Activated naive CD8-positive, alpha-beta T cell treated with anti-CD3 and anti-CD28 coated beads, Interleukin-2, amount 10 ng/mL, durations not matched to agents 7 days and 5 days (primary cell): ENCODE measurements at places on chromosomes 3 and 15. TPM values are rescaled to one million over a fixed set of nuclear protein-coding genes. Genes with fewer than 3 reads are reported as not detected.

DNA sequence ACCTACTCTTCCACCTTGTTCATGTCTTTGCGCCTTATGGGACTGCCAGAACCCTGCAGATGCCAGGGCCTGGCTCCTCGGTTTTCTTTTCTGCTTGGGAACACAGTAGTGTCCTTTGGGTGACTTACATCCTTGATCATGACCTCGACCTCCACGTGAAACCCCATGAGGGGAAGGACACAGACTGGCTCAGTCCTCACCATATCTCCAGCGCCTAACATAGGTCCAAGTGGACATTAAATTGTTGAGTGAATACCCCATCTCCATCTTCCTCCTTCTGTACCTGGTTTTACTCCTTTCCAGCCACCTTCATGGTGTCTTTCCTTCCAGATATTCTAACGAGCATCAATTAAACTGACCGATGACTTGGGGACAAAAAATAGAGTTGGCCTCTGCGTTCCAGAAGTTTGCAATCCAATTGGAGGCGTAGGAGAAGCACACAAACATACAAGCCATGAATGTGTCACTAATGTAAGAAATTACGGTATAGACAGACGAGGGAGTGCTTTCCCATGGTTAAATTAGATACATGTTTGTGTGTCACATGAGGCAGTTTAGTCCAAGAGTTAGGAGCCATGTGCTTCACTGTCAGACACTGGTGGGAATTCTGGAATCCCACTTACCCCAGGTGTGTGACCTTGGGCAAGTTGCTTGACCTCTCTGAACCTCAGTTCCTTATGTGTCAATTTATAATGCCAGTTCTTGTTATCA lies 907 bp upstream of the HERC1 start:
- peaks cover 31% of the 10 kb centered on the region for H3K4me1 ChIP-seq
- peaks cover 2% of the 10 kb centered on the region for H3K36me3 ChIP-seq
- peaks cover 17% of the 10 kb centered on the region for H3K27me3 ChIP-seq
- no peak for DNase-seq
- peak overlapping the region; percentile 91 for H3K27ac ChIP-seq

GRCh38 chr3:192577271-192577670 lies 150.1 kb downstream of the FGF12 start:
- H3K4me3 ChIP-seq: no peak overlapping the region
- H3K4me1 ChIP-seq: no peaks in the 10 kb centered on the region
- DNase-seq: no peak
- no peaks in the 10 kb centered on the region for H3K36me3 ChIP-seq

DNA sequence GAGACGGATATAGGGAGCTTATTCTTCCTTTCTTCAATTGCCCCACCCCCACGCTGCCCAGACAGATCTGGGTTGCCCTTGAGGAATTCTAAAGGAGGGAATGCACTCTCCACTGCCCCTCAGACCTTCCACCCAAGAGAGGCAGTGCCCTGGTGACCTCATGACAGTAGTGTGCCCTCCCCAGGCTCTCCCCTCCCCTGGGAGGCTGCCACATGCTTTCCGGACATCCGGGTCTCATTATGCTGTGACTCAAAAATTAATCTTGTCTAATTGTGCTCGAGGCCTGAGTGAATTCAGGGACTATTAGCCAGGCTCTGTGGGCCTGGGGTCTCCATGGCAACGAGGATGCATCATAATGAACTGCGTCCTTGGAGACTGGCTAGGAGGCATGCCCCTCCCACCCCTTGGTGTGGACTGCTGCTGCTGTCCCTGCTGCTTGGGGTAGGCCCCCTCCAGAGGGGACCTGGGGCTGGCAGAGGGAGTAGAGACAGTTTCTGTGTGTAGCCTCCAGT lies 20.8 kb downstream of the CORO2B start:
- H3K36me3 ChIP-seq: no peaks in the 10 kb centered on the region
- H3K27ac ChIP-seq: no peak overlapping the region
- no peaks in the 10 kb centered on the region for H3K4me1 ChIP-seq
- DNase-seq: no peak
- peaks cover 9% of the 10 kb centered on the region for H3K27me3 ChIP-seq

GRCh38 chr3:80350771-80351170 lies 583.0 kb upstream of the ROBO1 start:
- H3K27ac ChIP-seq: no peak overlapping the region
- no peaks in the 10 kb centered on the region for H3K4me1 ChIP-seq
- H3K4me3 ChIP-seq: no peak overlapping the region
- no peak for DNase-seq

DNA sequence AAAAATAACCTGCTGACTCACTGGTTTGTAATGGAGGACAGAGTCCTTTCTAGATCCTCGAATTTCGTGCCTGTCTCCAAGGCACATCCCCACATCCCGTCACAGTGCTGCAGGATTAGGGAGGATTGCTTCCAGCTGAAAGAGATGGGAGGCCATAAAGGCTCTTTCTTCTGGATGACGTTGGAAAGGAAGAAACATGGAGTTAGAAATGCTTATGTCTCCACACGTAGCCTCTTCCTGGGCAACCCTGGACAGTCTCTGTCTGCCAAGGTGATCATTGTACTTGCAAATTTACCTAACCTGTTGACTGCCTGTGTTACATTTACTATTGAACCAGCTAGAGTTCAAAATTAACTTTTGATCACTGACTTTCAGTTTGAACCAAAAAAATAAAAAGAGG lies 27.6 kb upstream of the VILL start:
- H3K27ac ChIP-seq: no peak overlapping the region
- no peak for DNase-seq
- H3K27me3 ChIP-seq: peaks cover 2% of the 10 kb centered on the region
- no peak overlapping the region for H3K4me3 ChIP-seq
- no peaks in the 10 kb centered on the region for H3K36me3 ChIP-seq

- DNase-seq: no peak
- H3K27me3 ChIP-seq: no peaks in the 10 kb centered on the region
- H3K36me3 ChIP-seq: peaks cover 34% of the 10 kb centered on the region
- H3K4me1 ChIP-seq: peaks cover 34% of the 10 kb centered on the region
These were observed 43.8 kb downstream of the MSL2 start for GRCh38 chr3:136152176-136152843.

DNA sequence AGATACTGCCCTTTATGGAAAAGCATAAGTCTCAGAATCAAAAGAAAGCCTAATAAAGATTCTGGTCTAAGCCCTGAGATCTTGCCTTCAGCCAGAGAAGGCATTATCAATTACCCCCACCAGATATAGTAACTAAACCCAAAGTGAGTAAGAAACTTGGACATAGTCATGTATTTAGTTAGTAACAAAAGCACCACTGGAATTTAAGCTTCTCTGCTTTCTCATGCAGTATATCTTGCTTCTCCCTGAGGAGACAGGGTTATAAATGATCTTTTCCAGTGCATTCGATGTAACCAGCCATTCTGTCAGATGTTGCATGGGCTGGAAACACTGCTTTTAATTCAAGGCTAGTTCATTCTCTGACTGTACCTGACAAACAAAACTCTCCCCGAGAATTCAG lies 946.7 kb downstream of the NAALADL2 start:
- no peaks in the 10 kb centered on the region for H3K36me3 ChIP-seq
- H3K27me3 ChIP-seq: no peaks in the 10 kb centered on the region
- no peak overlapping the region for H3K4me3 ChIP-seq
- no peaks in the 10 kb centered on the region for H3K4me1 ChIP-seq
- no peak for DNase-seq

DNA sequence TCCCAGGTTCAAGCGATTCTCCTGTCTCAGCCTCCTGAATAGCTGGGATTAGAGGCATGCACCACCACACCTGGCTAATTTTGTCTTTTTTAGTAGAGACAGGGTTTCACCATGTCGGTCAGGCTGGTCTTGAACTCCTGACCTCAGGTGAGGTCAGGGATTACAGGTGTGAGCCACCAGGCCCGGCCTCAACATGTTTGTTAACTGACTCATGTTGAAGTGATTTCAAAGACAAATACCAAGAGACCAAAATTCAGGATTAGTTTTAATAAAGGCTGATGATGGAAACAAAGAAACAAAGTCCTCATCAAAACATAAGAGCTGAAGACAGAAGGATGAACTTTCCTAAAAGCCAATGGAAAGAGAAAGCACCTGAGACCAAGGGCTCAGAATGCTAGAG lies 36.5 kb downstream of the SLC12A6 start:
- no peak for DNase-seq
- H3K4me1 ChIP-seq: peaks cover 14% of the 10 kb centered on the region
- H3K27me3 ChIP-seq: no peaks in the 10 kb centered on the region
- H3K27ac ChIP-seq: no peak overlapping the region

DNA sequence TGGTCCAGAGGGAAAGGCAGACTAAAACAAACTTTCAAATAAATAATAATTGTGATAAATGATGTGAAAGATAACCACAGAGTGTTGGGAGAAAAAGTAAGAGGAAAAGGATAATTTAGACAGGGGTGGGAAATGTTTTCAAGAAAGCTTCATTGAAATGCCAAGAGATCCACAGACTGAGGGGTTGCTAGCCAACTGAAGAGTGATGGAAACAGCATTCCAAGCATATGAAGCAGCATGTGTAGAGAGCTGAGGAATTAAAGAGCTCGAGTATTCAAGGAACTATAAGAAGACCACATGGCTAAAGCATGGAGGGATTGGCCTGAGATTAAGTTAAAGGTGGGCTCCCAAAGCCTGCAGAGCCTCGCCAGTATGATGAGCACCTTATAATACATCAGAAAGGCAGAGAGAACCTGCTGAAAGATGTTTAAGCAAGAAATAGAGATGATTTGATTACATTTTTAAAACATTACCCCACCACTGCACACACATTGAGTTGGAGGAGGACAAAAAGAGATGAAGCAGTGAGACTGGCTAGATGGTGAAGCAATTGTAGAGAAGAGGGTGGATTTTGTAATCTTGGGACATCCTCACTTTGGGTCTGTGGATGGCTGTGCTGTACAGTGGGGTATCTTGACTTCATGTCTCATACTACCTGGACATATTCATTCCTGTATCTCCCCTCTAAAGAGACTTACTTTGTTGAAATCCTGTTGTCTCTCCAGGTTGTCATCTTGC lies 100.8 kb downstream of the STAC start:
- no peaks in the 10 kb centered on the region for H3K36me3 ChIP-seq
- H3K27ac ChIP-seq: no peak overlapping the region
- H3K4me1 ChIP-seq: no peaks in the 10 kb centered on the region
- DNase-seq: no peak
- no peak overlapping the region for H3K4me3 ChIP-seq
- no peaks in the 10 kb centered on the region for H3K27me3 ChIP-seq

- H3K4me1 ChIP-seq: peaks cover 5% of the 10 kb centered on the region
- H3K4me3 ChIP-seq: no peak overlapping the region
- H3K27me3 ChIP-seq: peaks cover 2% of the 10 kb centered on the region
- peaks cover 12% of the 10 kb centered on the region for H3K36me3 ChIP-seq
- no peak for DNase-seq
These were observed 166.6 kb downstream of the TPRG1 start for GRCh38 chr3:189338366-189338765.

DNA sequence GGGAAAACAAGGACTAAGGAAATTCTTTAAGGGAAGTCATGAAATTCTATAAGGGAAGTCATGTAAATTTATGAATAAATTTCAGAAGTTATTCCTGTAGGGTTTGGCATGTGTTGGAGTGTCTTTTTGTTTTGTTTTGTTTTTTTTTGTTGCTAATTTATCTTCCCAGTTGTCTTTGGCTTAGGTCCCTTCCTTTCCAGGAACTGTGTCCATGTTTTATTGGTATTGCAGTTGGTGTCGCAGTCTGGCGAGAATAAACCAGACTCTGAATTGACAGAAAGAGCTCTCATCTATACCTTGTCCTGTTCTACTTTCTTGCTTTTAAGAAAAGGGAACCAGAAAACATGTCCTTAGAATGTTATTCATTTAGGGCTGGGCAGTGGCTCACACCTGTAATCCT lies 57.6 kb downstream of the SGO1 start:
- H3K27ac ChIP-seq: no peak overlapping the region
- no peaks in the 10 kb centered on the region for H3K27me3 ChIP-seq
- H3K4me3 ChIP-seq: no peak overlapping the region
- peaks cover 64% of the 10 kb centered on the region for H3K36me3 ChIP-seq

- peaks cover 58% of the 10 kb centered on the region for H3K36me3 ChIP-seq
- H3K27me3 ChIP-seq: no peaks in the 10 kb centered on the region
- H3K4me3 ChIP-seq: no peak overlapping the region
- no peak overlapping the region for H3K27ac ChIP-seq
- peaks cover 32% of the 10 kb centered on the region for H3K4me1 ChIP-seq
These were observed 165.4 kb downstream of the MBNL1 start for GRCh38 chr3:152434142-152434541.

GRCh38 chr15:99674279-99674678 lies 59.0 kb downstream of the LYSMD4 start:
- peaks cover 53% of the 10 kb centered on the region for H3K36me3 ChIP-seq
- H3K4me3 ChIP-seq: no peak overlapping the region
- H3K4me1 ChIP-seq: peaks cover 3% of the 10 kb centered on the region

- peaks cover 51% of the 10 kb centered on the region for H3K27me3 ChIP-seq
- peaks cover 6% of the 10 kb centered on the region for H3K4me1 ChIP-seq
- no peak overlapping the region for H3K4me3 ChIP-seq
- no peak for DNase-seq
- peaks cover 12% of the 10 kb centered on the region for H3K36me3 ChIP-seq
These were observed 12.9 kb downstream of the ISL2 start for GRCh38 chr15:76349301-76350070.

DNA sequence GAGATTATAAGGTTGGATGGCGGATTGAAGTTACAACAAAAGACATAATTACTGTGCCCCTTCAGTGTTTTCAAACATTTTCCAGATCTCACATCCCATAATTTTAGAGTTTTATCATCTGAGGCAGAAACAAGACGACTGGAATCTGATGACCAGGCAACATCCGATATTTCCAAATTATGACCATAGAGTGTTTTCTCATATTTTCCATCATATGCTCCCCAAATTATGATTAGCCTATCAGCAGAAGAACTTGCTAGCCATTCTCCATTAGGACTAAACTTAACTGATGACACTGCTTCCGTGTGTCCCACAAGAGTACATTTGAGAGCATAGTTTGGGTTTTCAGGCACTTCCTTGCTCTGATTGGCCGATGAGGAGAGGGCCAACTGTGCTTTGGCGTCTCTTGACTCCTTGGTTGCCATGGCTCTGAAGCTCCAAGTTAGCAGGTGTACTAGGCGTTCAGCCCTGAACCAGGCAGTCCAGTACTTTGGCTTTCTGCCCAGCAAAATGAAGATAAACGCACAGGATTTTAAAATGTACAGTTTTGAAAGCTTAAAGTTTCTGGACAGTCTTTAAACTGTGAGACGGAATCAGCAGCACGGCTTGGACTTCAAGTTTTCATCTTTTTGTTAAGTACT lies 638 bp downstream of the WDR5B start:
- H3K4me1 ChIP-seq: peaks cover 36% of the 10 kb centered on the region
- peak overlapping the region; percentile 97 for H3K4me3 ChIP-seq
- peak; percentile 38 for DNase-seq
- peak overlapping the region; percentile 98 for H3K27ac ChIP-seq
- H3K27me3 ChIP-seq: no peaks in the 10 kb centered on the region

The ZXDC gene
- 34.7 TPM for total RNA-seq

The RHOA gene
- 428 TPM for total RNA-seq

The GABRB3 gene
- total RNA-seq: not detected

The SLC38A3 gene
- total RNA-seq: not detected

The CIDEC gene
- not detected for total RNA-seq
